ENCODE measurements at places on chromosomes 5 and 9. TPM values are rescaled to one million over a fixed set of nuclear protein-coding genes. Genes with fewer than 3 reads are reported as not detected.

GRCh38 chr5:154755361-154756008, at the start of gene LARP1:
LARP1 (plus strand) TSS chr5:154755377; CDS start chr5:154755758, 381 bp downstream.
- peak within 1 kb of the TSS; percentile 94 for H3K27ac ChIP-seq
- no peaks in the 10 kb centered on the region for H3K36me3 ChIP-seq
- peak within 1 kb of the TSS; percentile 91 for H3K4me3 ChIP-seq
- H3K4me1 ChIP-seq: peaks cover 19% of the 10 kb centered on the region

DNA sequence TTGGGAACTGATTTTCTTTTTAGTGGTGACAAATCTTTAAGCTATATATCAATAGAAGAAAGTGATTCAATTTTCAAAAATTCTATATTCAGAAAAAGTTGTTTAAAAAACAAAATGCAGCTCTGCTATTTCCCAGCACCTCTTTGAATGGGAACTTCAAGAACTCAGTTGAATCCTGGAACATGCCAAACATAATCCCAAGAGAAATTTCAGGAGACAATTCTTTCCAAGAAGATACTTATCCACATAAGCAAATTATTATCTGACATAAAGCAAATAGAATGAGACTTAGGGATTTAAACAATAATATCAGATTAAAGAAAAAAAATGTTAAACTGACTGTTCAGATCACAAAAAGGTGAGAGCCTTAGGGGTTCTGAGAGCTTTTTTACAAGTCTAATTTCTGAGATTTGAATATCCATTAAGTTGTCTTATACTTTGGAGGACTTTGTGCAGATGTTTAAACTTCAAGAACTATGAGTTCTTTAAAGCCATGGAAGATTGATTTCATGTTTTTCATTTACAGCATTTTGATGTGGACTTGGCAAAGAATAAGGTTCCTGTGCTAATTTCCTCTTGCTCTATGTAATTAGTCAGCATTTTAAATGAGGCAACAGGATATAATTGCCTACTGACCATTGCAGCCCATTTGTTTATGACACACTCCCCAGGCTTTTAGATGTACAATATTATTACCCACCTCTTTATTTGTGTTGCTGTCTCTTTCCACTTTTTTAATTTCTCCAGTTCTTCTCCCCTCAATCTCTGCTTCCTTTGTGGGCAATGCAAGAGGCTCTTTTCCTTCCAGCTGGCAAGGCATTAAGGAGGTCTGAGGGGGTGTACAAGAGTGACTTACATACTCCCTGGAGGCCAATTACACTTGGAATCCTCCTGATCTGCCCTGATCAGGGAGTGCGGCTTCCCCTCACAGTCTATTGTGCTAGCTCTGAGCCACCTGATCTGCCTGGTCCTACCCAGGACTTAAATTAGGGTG, 419.1 kb downstream of the NR2F1-AS1 start:
- H3K4me1 ChIP-seq: peaks cover 16% of the 10 kb centered on the region
- peak overlapping the region; percentile 45 for H3K27ac ChIP-seq

DNA sequence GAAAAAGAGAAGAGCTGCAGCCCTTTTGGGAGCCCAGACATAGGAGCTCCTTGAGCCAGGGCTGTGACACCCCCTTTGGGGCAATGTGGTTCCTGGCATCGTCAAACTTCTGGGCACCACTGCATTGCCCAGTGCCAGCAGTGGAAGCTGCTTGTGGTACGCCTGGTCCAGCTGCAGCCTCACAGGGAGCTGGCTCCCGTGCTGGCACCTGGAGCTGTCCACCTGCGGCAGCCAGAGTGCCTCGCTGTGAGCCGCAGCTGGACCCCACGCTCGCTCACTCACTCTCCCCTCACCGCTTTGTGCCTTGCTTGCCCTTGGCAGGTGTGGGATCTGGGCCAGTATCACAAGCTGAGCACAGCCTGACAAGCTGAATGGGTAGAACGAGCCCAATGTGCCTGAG, 1150.8 kb upstream of the CDH6 start:
- no peaks in the 10 kb centered on the region for H3K27me3 ChIP-seq
- no peaks in the 10 kb centered on the region for H3K36me3 ChIP-seq
- H3K4me1 ChIP-seq: no peaks in the 10 kb centered on the region
- DNase-seq: no peak

DNA sequence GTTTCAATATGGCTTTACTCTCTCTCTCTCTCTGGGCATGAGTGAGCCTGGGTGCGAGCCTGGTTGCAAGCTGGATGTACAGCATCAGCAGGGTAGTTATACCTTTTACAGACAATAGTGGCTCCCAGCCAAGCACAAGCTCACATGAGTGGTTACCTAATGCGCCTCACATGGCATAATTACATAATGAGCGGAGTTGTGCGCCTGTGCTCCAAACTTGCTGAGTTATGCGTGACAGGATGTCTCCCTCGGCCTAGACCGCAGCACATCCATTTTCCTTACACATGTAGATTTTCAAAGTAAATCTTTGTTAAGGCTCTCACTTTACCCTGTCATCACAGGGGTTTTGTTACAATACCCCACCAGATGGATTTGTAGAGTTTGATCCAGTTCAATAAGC, 233.5 kb upstream of the WWC1 start:
- no peaks in the 10 kb centered on the region for H3K4me1 ChIP-seq
- no peaks in the 10 kb centered on the region for H3K27me3 ChIP-seq
- DNase-seq: no peak
- no peaks in the 10 kb centered on the region for H3K36me3 ChIP-seq
- H3K4me3 ChIP-seq: no peak overlapping the region

DNA sequence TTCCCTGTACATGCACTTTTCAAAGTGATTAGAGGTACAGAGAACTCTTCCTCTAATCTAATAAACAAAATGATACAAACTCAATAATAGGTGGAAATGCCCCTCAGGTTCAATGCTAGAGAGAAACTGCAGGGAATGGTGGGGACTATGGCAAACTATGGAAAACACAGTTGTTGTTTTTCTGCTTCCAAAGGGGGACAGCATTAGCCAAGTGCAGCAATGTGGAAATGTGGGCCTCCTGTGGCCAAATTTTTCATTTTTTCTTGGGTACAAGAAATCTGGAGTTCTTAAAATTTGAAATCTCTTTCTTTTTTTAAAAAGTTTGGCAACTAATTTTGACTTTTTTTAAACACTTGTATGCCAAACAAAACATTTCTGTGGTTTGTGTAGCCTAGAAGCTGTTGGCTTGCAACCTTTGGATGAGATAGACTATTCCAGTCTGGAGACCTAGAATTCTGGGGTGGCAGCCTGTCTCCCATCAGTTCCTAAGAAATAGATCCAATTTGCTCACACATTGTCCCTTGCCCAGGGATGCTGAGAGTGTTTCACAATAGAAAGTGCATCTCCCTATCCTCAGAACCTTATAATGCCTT, 218.6 kb downstream of the PAPPA start:
- no peak overlapping the region for H3K4me3 ChIP-seq
- H3K36me3 ChIP-seq: no peaks in the 10 kb centered on the region
- no peak for DNase-seq
- peaks cover 15% of the 10 kb centered on the region for H3K4me1 ChIP-seq
- H3K27ac ChIP-seq: no peak overlapping the region
- H3K27me3 ChIP-seq: no peaks in the 10 kb centered on the region

DNA sequence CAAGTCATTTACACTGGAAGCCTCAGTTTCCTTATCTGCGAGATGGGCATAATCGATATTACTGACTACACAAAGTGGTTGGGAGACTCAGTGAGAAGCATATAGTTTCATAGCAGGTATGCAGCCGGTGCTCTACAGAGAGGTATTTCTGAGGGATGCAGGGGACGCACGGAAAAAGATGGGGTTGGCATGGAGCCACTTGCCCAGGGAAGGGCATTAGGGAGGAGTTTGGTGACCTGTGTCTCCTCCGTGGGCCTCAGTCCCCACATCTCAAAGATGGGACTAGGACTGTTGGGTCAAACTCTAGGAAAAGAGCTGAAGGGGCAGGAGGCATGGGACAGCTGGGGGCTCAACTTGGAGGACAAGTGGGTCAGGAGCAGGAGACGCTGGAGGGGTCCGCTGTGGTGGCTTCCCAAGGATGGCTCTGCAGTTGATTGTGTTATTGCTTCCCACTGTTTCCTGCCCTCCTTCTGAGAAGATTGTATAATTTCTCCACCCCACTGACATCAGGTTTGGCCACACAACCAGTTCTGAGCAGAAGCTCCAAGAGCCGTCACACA, 158.6 kb upstream of the ALDH1B1 start:
- DNase-seq: no peak
- no peaks in the 10 kb centered on the region for H3K36me3 ChIP-seq
- no peak overlapping the region for H3K27ac ChIP-seq
- H3K4me1 ChIP-seq: no peaks in the 10 kb centered on the region
- no peaks in the 10 kb centered on the region for H3K27me3 ChIP-seq
- no peak overlapping the region for H3K4me3 ChIP-seq

DNA sequence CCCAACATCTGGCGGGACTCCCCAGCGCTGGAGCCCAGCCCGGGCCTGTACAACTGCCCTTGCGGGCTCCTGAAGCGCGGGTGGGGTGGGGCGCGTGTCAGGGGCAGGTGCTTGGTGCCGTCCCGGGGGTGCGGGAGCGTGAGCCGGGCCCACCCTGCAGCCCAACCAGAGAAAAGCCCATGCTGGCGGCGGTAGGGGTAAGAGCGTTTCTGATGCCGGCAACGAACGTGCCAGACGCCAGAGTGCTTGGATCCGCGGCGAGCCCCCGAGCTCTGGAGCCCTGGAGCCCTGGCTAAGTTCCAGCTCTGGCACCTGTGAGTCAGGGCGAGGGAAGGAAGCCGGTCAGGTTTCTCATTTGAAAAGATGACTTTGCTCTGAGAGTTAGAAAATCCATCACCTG, 58.0 kb downstream of the ZNF510 start:
- H3K27ac ChIP-seq: no peak overlapping the region
- H3K4me3 ChIP-seq: peak overlapping the region; percentile 39
- H3K27me3 ChIP-seq: no peaks in the 10 kb centered on the region
- DNase-seq: no peak

The CD72 gene
- 2.2 TPM for total RNA-seq

The TXNDC8 gene
- not detected for total RNA-seq

The PCDHB3 gene
- total RNA-seq: 3.7 TPM

The TESK1 gene
- 69.9 TPM for total RNA-seq
